Osteoblast (primary cell): ENCODE measurements at places on chromosomes 6 and 20. TPM values are rescaled to one million over a fixed set of nuclear protein-coding genes. Genes with fewer than 3 reads are reported as not detected.

Gene TSHZ2
- total RNA-seq = 3.5 and 3.6 TPM in 2 replicates

- DNase-seq = peak; percentile 41
These were observed 27.9 kb upstream of the CCR6 start for GRCh38 chr6:167094820-167095637.

- peak; percentile 30 for DNase-seq
These were observed 60.2 kb downstream of the NOL4L start for GRCh38 chr20:32524829-32525501.

DNA sequence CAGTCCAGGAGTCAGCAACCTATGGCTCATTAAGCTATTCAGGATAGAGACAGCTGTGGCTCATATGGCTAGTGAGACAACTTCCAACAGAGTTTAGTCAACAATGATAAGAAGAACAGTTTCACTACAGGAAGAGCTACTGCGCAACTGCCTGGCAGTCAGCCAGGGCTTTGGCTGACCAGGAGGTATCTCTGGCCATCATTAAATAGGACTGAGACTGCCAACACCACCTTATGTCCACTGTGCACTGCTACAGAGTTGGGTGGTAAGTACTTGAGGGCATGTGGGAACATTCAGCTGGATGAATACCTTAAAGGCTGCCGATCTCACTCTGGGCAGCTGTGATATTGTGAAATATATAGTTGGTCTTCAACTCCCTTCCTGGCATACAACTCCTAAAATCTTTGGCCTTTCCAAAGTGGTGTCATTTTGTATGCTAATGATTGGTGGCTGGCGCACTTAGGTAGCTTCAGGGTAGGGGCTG is 52.2 kb upstream of the FAM83C start:
- peak; percentile 74 for DNase-seq

DNA sequence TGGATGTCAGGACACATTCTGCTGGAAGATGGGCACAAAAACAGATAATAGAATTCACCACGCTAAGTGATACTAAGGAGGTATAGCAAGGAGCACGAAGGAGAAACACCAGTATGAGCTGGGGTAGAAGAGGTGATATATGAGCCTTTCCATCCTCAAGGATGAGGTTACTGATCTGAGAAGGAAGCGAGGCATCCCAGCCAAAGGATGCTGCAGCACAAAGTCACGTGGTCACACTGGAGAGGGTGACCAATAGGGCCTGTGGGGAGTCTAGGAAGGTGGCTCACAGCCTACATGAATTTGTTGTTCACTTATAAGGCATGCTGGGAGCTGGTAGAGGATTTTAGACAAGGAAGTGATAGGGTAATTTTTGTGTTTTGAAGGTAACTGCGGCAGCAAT is 1.4 kb downstream of the GINS1 start:
- peak; percentile 31 for DNase-seq

GRCh38 chr20:32135983-32136515 is 26.5 kb downstream of the TM9SF4 start:
- DNase-seq = peak; percentile 50

GRCh38 chr20:32544893-32545840 is 40.0 kb downstream of the NOL4L start:
- no peak for DNase-seq
